ENCODE measurements at places on chromosomes 12 and 14.

- DNase-seq, result no peak
These were observed 22.8 kb upstream of the SDR39U1 start for GRCh38 chr14:24465368-24465767.

- no peak for DNase-seq
These were observed 254.9 kb downstream of the BTG1 start for GRCh38 chr12:91890742-91891141.

- DNase-seq, result no peak
These were observed 388.0 kb downstream of the VRK1 start for GRCh38 chr14:97185186-97185585.

DNA sequence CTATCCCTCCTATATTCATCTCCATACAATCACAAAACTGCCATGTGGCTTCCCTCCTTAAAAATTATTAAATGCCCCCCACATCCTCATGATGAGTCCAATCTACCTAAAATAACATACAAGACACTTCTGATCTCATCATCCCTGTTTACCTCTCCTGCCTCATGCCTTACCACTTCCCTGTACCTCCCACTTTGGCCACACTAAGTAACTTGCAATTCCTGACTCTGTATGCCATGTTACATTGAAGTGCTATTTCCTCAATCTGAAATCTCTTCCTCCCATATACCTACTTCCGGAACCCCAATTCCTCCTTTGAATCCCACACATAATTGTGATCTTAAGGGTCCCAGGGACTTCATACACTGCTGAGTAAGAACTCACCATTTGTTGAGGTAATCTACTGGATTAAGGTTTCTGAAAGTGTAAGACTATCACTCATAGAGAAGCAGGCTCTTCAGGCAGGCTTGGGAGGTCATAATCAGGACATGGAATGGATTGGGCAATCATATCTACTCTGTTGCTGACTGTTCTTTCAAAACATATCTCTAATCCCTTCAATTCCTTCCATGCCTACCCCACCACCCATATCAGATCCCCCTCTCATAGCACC, 117.6 kb upstream of the PLEKHG7 start:
- no peak for DNase-seq

DNA sequence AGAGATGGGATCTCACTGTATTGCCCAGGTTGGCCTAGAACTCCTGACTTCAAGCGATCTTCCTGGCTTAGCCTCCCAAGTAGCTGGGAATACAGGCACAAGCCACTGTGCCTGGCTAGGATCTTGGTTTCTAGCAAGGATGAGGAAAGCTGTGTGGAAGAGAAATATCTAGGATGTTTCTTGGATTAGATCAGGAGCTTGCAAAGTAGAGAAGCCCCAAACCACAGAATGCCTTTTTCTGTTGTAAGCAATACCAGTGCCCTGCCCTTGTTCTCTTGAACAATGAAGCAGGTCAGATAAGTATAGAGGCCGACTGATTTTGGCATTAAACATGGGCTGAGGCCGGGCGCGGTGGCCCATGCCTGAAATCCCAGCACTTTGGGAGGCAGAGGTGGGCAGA, 44.3 kb upstream of the STRN3 start:
- no peak for DNase-seq

GRCh38 chr14:61229981-61230380, 51.2 kb downstream of the TMEM30B start:
- no peak for DNase-seq

GRCh38 chr14:92404018-92404417, 81.1 kb downstream of the SLC24A4 start:
- DNase-seq, result no peak

- DNase-seq, result no peak
These were observed 21.1 kb downstream of the MVK start for GRCh38 chr12:109594556-109595317.

- no peak for DNase-seq
These were observed 264.7 kb downstream of the EGLN3 start for GRCh38 chr14:33686218-33686617.

Data from activated CD4-positive, alpha-beta T cell treated with anti-CD3 and anti-CD28 coated beads for 1 hour (primary cell).